Activated naive CD8-positive, alpha-beta T cell treated with anti-CD3 and anti-CD28 coated beads, Interleukin-2, amount 50 U/mL, for 16 hours (primary cell): ENCODE measurements at places on chromosomes 7 and 10.

DNA sequence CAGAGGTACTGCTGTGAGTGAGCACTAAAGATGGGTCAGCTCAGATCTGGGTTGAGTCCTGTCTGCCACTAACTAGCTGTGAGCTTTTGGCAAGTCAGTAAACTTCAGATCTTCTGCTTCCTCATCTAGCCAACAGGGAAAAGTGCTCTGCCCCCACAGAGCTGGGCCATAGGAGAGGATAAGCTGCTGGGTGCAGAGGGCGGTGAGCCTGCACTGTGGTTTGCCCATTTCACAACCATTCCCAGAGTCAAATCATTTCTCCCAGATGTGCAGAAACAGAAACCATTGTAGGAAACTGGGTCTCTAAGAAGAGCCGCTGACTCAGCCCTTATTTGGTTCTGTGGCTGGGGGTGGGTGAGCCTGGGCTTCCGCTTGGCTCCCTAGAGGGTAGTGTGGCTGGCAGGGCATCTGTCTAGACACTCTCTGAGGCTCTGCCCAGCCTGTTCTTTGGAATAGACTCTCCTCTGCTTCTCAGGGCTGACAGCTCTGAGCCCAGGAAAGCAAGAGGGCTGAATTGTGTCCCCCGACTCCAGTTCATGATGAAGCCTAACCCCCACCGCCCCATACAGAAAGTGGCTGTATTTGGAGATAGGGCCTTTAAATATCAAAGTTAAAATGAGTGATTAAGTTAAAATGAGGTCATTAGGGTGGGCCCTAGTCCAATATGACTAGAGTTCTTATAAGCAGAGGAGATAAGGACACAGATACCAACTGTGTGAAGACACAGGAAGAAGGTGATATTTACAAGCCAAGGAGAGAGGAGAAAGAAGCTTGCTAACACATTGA lies 29.5 kb upstream of the ARHGAP22 start:
- no peak for DNase-seq

- DNase-seq: no peak
Measured at GRCh38 chr10:12949248-12949647, 52.3 kb downstream of the CCDC3 start.

DNA sequence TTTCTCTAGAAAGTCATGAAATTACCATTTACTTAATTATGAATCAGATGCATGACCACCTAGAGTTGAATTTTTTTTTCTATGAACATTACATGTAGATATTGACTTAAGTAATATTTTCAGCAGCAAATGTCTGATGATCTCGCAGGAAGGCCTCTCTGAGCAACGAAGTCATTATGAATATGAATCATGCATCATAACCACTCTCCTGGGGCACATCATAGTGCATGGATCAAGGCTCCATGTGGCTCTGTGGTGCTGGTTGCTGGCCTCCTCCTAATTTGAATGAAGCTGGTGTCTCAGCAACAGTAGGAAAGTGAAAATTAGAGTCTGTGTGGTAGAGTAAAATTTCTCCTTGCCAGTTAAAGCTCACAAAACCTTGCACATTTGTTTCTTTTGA lies 121.4 kb upstream of the INHBA start:
- no peak for DNase-seq

- DNase-seq: no peak
Measured at GRCh38 chr7:12221414-12221813, 10.3 kb downstream of the TMEM106B start.
